ENCODE measurements at places on chromosomes 1 and 21.

GRCh38 chr1:59769736-59770095 lies 45.0 kb upstream of the HOOK1 start:
- DNase-seq, result no peak

DNA sequence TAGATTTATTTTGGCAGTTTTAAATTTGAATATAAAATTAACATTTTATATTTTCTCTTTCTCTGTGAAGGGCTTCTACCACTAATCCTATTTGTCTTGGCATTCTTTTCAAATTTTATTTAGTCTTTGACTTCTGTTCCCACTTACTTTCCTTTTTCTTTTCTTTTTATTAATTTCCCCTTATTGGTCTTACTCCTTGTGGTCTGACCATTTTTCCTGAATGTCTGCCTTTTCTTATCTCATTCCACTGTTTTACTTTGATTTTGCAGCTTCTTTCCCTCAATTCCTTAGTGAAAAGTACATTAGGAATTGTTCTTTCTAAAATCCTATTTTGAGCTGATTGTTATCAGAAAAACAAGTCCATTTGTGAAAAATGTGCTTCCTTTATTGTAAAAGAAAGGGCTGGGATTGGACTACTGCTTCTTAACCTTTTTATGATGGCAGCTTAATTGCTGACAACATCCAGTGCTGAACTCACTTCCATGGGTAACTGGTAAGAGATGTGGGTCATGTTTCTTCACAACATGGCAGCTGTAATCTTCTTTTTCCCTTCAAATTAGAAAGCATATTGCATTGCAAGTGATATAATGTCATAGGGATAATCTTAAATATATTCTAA lies 284.6 kb downstream of the DNM3 start:
- DNase-seq, result no peak

DNA sequence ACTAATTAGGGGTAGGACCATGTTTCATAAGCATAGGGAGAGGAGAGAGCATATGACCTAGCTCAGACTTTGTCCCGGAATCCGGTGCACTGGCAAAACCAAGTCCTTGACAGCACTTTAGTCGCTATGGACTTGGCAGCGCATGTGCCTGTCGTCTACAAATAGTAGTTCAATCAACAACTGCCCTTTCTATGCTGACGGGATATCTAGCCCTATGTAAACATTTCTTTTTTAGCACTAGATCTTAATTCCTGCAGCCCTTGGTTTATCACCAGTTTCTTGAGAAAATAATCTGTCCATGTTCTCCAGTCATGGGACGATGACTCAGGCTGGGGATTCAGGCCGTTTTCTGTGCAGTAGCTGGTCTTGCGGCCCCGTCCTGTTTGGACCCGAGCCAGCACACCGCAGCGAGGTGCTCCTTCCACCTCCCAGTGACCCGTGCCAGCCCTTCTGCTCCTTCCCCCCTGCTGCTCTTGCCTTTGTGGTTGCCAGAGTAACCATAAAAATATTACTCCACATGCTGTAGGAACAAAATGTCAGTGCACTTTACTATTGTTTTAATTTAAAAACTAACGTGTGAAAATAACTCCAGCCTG lies 8.6 kb upstream of the MT1HL1 start:
- DNase-seq, result no peak

DNA sequence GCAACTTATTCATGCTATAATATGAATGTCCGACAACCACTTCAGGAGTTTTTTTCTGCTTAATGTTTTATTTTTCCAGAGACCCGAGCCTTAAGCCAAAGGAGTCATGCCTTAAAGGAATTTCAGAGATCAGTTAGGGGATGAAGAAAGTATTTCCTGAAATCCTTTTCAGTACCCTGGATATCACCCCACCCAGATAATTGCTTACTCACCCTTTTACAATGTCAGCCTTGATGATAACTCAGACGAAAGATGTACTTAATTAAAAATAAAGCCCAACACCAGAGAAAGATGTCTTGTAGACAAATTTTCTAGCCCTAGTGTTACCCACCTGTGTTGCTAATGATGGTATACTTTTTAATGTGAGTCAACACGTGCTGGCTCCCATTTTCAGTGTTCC lies 124.1 kb downstream of the XCL2 start:
- no peak for DNase-seq

- DNase-seq, result no peak
Observed at GRCh38 chr1:180966744-180967536, 54.2 kb downstream of the KIAA1614 start.

GRCh38 chr1:94660994-94661393 lies 119.4 kb upstream of the F3 start:
- no peak for DNase-seq
